ENCODE measurements at places on chromosomes 6 and 20.

- no peak for DNase-seq
Measured at GRCh38 chr6:142387997-142388815, 86.4 kb downstream of the ADGRG6 start.

DNA sequence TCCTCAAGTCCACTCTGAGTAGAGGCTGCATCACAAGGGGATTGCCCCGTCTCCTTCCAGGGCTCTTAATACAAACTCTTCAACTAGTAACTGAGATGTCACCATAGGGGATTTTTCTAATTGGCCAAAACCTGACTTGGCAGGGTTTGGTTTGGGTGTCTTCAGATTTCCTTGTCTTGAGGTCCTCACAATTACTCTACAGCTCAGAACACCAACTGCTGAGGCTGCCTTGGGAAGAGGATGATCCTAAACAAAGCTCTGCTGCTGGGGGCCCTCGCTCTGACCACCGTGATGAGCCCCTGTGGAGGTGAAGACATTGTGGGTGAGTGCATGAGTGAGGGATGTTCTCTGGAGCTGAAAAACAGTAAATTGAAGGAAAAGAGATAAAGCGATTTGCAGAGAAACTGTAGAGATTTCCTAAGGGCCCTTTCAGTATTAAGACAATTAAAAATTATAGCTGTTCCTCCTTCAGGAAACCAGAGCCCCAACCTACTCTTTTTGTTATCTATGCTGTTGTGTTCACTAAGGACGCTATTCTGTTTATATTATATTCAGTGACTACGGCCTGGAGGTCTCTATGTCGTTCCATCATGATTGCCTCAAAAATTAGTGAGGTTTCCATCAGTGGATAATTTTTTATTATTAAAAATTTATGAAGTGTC is at the start of gene HLA-DQA1:
Gene HLA-DQA1, plus strand, starts transcription at position 188 of the 662 bp plus-strand sequence. Its CDS starts 53 bp downstream, at position 241.
- no peak for DNase-seq

DNA sequence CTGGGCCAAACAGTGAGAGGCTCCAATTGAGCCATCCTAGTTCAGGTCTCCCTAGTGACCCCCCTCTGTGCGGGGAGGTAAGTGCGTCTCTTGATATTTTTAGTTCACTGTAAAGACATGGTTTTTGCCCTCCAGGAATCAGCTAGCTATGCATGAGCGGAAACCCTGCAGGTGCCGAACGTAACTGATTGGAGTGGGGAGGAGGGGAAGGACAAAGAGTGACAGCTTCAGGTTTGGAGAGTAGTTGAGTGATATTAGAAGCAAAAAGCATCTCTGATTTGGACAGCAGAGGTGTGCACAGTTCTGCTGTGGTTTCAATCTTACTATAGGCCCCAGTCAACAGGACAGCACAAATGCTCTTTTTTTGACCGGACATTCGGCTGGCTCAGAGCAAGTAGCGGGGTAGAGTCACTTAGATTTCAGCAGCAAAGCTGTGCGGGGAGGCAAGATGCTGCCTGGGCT is 31.8 kb downstream of the TBC1D7 start:
- DNase-seq = no peak

DNA sequence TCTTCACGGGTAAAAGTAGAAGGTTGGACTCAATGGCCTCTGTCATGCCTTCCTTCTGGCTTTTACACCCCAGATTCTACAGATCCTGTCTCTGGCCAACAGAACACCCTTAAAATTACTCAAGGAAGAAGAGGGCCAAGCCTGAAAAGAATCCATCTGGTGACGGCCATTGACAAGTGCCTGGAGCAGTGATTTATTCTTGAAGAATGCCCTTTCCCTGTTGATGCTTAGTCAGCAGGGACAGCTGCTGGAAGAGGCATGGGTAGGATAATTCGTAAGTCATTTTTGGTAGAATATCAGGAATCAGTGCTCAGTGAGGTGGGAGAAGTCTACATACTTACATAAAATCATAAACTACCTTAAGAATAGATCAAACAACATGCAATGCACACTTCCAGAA is 397.9 kb downstream of the SAMD5 start:
- no peak for DNase-seq

DNA sequence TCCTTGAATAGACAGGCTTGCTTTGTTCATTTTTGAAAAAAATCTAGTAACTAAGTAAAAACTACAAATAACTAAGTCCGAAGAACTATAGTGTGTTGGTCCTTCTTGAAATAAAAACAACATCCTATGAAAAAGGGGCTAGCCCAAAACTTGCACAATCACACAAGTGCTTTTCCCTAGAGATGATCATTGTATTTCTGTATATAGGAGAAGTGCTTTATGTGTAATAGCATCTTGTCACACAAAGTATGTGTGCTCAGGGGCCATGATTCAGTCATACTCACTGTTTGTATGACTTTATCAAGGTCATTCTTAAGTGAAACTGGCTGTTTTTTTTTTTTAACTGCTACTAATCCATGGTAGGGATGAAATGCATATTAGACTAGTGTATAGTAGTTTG is 179.8 kb downstream of the DTNBP1 start:
- DNase-seq = no peak

DNA sequence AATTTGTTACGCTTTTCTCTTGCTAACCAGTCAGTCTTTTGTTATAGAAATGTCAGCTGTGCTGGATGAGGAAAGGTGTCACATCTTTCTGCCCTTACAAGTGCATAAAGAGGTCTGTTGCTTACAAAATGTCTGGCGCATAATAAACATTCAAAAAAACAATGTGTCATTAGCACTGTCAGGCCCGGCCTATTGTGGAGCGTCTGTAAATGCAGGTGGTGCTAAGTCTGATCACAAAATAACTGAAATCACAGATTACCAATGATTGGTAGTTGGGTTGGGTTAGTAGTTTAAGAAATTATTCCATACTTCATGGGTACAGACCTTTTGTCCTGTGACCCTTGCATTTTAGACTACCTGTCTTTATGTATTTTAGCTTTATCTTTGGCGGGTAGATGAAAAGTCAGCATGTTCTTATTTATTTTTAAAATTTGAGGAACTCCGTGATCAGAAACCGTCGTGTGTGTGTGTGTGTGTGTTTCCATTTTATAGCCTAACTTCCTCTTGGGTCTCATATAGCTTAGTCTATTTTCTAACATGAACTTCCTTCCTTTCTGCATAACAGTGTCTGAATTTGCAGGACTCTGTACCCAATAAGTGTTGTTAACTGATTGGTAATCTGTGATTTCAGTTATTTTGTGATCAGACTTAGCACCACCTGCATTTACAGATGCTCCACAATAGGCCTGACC is 88.1 kb upstream of the IFNGR1 start:
- no peak for DNase-seq

DNA sequence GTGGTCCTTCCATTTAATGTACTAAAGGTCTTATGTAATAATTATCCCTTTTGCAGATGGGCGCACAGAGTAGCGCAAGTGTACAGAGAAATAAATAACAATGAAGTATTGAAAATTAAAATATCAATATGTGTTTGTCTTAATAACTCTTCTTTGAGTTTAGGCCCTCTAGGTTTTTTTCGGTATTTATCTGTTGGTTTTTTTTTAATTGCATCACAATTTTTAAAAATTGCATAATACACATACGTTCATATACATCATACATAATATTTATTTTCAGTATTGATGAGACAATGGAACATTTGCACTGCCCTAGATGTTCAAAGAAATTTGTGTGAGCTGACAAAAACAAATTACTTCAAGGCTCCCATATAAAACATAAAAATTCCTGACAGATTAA is 15.1 kb downstream of the ADGRB3 start:
- no peak for DNase-seq

DNA sequence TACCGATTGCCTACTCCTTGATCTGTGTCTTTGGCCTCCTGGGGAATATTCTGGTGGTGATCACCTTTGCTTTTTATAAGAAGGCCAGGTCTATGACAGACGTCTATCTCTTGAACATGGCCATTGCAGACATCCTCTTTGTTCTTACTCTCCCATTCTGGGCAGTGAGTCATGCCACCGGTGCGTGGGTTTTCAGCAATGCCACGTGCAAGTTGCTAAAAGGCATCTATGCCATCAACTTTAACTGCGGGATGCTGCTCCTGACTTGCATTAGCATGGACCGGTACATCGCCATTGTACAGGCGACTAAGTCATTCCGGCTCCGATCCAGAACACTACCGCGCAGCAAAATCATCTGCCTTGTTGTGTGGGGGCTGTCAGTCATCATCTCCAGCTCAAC is 13.5 kb downstream of the CCR6 start:
- DNase-seq = no peak

GRCh38 chr6:6886171-6886885 is 221.4 kb upstream of the RREB1 start:
- no peak for DNase-seq

GRCh38 chr20:47295129-47295813 is 61.2 kb downstream of the ZMYND8 start:
- DNase-seq = no peak

GRCh38 chr20:4708856-4709255 is 12.9 kb upstream of the PRND start:
- DNase-seq = no peak

- no peak for DNase-seq
Measured at GRCh38 chr20:15406072-15406471, 1068.7 kb upstream of the FLRT3 start.

DNA sequence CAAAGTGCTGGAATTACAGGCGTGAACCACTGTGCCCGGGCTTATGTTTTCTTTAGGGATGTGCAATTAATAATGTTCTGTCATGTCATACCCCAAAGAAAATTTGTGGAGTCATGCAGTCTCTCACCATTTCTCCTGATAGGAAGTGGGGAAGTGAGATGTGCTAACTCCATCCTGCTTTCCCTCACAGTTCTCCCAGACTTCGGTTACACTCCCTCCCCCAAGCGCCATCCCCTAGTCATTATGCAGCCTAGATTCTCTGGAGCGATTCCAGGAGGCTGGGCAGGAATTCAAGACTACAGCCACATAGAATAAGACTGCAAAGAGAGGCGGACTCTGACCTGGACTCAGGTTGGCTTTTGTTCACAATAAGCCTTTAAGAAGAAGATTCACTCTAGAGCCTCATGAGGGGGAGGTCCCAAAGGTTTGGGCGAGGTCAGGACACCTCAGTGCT is 271.4 kb downstream of the ALDH8A1 start:
- DNase-seq = no peak

- no peak for DNase-seq
Measured at GRCh38 chr6:84172574-84172973, 54.9 kb downstream of the CEP162 start.

DNA sequence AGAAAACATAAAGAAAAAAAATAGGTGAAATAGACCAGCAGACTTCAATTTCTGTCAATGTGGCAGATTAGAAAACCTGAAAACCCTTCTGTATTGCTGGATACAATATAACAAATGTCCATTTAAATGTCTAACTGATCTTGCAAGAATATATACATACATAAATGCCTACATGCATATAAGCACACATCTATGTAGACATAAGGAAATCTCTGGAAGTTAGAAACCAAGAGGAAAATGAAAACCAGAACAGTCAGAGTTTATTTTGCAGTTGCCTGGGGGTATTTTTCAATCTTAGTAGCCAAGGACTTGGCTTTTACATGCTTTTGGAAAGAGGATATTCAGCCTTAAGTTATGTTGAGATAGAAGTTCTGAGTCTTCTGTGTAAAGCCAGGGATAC is 184.0 kb downstream of the RPS12 start:
- DNase-seq = no peak

- no peak for DNase-seq
Measured at GRCh38 chr6:21164768-21165326, 428.7 kb upstream of the SOX4 start.

DNA sequence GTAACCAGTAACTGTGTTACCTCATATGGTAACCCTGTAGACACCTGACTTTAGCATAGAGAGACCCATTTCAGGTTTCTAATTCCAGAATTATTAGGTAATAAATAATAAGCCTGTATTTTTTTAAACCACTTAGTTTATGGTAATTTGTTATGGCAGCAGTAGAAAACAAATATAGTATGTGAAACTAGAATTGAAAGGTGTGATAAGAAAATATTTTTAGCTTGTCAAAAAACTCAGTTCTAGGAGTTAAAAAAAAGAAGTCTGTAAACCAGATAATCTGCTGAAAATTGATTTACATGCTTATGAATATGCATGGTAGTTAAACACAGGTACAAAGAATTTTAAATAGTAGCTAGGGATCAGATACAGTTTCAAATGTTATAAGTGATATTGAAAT is 695.0 kb upstream of the GJE1 start:
- DNase-seq = no peak

DNA sequence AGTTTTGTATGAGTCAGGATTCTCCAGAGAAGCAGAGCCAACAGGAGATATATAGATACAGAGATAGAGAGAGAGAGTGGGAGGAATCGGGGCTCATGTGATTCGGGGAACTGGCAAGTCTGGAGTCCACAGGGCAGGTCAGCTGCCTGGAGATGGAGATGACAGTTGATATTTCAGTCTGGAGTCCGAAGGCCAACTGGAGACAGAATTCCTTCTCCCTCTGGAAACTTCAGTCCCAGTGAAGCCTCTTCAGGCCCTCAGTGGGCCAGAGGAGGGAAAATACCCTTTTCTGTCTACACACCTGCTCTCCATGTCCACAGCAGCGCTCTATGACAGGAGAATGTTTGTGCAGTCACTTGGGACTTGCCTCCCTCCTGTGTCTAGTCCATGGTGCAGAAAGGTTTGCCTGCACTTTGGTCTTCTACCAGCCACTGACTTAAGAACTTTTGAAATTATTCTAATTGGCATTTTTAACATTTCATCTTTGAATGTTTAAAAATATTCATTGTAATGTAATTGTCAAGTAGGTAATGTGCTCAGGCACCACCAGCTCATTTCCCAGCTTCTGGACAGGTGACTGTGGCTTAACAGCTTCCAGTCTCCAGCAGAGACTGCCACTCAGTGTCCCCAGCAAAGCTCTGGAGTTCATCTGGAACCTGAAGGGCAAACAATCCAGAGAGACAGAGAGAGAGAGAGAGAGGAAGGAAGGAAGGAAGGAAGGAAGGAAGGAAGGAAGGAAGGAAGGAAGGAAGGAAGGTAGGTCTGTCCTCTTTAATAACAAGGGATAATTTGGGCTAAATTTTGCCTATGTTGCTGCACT is 43.8 kb upstream of the AFDN start:
- DNase-seq = no peak

DNA sequence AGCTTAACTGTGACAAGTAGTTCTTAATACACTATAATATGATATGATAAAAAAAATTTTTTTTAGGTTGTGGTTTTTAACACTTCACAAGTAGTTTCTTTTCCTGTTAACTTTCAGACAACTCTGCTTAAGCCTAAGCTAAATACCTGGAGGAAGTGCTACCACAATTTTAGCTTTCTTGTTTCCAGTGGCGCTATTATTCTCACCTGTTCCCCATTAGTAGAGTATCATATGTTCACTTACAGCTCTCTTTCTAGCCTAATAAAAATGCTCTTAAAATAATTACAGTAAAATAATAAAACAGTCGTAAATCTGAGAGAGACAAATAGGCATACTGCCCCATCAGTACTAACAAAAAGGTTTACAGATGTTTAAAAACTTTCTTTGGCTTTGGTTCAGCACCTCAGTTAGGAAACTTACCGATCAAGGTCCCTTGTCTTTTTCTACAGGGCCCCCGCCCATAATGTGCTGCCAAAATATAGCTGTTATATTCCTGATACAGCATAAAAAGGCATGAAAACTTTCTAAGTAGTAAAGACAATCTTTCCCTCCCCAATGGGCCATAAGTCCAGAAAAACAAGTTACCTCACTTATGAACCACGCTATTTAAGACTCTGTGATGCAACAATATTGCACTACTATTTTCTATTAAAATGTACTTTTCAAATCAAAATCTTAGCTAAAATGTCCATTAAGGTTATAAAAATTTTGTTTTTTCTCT is 57.9 kb downstream of the SESN1 start:
- no peak for DNase-seq

- DNase-seq = no peak
Measured at GRCh38 chr6:113530769-113531168, 326.4 kb upstream of the MARCKS start.
